ENCODE measurements at places on chromosomes 16 and 17.

DNA sequence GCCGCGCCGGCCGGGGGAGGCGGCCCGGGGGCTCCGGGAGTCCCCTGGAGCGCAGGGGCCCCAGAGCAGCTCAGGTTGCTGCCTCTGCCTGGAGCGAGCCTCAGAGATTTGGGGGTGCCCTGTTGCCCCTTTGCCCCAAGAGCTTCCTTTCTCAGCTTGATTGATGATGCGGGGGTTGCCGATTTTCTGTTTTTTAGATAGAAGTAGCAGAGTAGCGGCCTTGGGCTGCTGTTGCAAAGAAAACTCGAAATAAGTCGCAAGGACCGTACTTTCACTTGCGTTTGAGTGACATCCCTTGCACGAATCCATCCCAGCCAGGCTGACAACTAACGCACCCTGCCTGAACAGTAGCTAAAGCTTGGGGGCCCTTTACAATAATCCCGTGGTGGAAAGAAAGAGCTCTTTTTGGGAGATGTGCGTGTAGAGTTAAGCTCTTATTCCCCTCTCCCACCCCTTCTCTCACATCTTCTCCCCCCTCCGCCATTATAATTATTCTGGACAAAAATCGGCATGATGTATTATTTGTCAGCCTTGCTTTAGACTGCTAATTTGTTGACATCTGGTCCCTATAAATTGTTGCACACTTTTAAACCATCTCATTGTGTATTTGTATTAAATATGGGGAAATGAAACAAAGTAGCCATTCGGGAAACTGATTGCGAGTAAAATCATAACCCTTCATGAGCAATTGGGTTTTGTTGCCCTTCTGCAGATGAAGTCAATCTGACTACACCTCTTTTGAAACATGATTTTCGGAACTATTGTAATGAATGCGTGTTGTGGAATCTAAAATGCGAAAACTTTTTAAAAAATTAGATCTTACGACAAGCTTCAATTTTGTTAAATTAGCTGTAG, 873 bp downstream of the USP10 start:
- no peak for DNase-seq

DNA sequence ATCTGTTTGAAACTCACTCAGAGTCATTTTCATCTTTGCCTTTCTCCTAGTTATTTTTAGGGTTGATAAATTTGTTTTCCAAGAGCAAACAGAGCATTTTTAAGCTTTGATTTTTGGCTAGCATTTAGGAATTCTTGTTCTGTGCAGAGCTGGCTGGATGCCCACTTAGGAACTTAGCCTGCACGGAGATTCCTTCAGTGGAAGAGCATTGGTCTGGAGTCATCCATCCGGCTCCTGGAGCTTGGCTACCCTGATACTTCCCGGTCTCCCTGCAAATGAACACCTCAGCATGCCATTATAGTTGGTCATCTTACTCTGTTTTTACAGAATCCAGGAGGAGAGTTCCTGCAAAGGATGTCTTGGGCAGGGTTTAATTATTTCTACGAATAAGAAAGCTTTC, 57.1 kb downstream of the SPECC1 start:
- DNase-seq: peak; percentile 90

DNA sequence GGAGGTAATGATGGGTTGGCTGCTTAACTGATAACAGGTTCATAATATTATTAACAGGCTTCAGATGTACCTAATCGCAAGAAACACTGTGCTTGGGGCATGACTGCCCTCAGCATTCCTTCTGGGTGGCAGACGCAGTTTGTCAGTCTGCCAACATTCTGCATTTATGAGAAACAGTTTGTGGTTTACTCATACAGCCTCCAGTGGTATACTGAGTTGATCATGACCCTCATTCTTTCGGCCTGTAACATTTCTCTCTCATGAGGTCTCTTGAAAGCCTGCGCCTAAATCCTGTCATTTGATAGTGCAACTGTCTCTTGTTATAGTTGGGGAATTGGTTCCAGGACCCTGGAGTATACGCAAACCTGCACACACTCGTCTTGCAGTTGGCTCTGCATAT, 4.9 kb upstream of the RUSF1 start:
- peak; percentile 63 for DNase-seq

GRCh38 chr16:88951989-88952388, 25.0 kb downstream of the CBFA2T3 start:
- no peak for DNase-seq

- no peak for DNase-seq
Measured at GRCh38 chr16:57325458-57325857, 33.1 kb upstream of the CCL22 start.

- DNase-seq: peak; percentile 5
Measured at GRCh38 chr17:36777118-36777517, 160.2 kb upstream of the LHX1 start.

GRCh38 chr16:67971111-67971510, 2.7 kb upstream of the SLC12A4 start:
- DNase-seq: no peak

DNA sequence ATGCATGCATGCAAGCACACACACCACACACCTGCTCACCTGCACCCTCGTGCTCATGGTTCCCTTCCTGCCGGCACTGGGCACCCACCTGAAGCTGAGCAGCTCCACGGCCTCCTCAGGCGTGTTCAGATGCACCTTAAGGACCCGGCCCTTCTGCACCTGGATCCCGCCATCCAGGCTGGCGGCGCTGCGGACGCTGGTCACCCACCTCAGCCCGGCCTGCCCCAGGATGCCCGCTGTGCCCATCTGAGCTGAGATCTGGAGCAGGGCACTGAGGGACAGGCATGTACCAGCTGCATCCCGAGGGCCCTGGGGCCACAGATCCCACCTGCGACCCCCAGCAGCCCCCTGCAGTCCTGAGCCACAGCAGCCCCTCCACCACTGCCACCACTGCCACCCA, 110.0 kb downstream of the LITAF start:
- DNase-seq: no peak

DNA sequence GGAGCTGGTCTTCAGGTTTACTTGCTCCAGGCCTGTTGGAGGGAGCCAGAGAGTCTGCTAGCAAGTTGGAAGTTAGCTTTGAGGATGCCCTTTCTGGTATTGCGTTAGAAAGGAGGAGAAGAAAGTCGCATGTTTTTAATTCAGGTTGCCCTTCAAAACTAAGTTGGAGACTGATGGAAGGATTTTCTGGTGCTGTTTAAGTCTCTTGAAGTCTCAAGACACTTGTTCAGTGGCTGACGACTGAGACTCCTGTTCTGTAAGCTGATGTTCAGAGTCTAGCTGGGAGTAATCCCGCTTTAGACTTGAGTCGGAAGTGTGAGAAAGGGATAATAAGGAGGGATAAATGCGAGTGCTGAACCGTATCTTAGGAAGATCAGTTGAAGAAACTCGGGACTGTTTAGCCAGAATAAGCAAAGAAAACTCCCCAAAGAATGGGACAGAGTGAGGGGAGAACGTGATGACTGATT, 740 bp downstream of the AATF start:
- no peak for DNase-seq

DNA sequence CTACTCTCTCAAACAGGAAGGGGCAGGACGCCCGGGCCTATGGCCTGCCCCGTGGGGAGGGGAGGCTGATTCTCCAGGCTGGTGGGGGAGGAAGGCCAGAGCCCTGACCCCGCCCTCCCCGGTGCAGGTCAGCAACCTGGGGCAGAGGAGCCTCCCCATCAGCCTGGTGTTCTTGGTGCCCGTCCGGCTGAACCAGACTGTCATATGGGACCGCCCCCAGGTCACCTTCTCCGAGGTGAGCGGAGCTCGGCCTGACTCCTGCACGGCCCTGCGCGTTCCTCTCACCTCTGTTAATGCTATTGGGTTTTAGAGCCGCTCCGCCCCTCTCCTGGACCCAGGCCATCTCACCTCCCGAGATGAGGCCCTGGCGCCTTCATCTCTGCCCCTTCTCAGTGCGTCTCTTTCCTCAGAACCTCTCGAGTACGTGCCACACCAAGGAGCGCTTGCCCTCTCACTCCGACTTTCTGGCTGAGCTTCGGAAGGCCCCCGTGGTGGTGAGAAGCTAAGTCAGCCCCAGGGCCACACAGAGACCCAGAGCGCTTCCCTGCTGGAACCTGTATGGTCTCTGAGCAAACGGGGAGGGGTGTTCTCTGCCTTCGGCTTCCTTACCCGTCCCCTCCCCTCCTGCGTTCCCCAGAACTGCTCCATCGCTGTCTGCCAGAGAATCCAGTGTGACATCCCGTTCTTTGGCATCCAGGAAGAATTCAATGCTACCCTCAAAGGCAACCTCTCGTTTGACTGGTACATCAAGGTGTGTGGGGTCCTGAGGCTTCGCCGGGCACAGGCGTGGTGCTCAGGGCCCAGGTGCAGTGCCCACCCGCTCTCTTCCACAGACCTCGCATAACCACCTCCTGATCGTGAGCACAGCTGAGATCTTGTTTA, 25.1 kb upstream of the ITGAX start:
- no peak for DNase-seq

DNA sequence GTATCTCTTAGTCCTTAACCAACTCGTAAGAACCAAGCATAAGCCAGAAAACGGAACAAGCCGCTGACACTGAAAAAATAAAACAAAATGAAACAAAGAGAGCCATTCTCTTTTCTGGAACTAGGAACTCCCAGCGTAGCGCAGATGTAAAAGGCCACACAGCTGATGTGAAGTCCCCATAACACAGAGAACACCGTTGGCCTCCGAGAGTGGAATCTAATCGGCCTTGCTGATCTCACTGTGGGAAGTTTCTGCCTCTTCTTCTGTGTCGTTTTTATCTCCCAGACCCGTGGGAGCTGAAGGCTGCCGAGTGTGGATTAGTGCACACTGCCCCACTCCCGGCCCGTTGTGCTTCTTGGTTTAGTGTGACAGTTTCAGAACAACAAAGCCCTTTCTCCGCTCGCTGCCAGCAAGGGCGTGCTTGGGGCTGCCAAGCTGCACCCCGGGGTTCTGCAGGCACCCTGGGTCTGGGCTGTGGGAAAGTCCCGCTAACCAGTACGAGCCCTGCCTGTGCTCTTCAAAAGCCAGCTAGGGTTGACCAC, 21.7 kb downstream of the TTYH2 start:
- no peak for DNase-seq

GRCh38 chr16:86324320-86324719, 186.0 kb upstream of the FOXF1 start:
- no peak for DNase-seq

DNA sequence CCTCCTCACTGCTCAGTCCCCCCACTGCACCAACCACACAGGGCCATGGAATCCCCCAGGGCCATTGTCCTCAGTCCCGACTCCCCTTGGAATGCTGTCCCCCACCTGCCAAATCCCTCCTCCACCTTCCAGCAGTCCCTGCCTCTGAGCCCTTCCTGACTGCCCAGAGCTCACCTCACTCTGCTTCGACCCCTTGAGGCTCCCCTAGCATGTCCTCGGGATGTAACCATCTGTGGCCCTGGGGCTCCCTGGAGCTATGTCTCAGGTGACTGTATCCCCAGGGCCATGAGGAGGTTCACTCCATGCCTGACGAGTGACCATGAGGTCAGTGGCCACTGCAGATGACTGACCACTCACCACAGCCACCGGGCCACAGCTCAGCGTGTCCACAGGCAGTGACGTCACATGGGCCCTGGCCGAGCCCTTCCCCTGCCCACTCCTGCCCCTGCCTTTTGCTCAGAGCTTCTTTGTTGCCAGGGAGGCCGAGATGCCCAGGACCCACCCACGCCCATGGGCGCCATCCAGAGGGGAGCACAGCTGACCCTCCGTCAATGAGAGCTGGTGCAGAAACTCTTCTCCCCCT, 7.7 kb upstream of the PIEZO1 start:
- DNase-seq: no peak

GRCh38 chr17:36148559-36149295, 27.7 kb downstream of the TBC1D3B start:
- peak; percentile 38 for DNase-seq

Data from fibroblast of upper back skin (primary cell).